ENCODE measurements at places on chromosomes 6 and 20.
A peak's percentile ranks its signal among the peaks of the same experiment; 100 is the strongest.

DNA sequence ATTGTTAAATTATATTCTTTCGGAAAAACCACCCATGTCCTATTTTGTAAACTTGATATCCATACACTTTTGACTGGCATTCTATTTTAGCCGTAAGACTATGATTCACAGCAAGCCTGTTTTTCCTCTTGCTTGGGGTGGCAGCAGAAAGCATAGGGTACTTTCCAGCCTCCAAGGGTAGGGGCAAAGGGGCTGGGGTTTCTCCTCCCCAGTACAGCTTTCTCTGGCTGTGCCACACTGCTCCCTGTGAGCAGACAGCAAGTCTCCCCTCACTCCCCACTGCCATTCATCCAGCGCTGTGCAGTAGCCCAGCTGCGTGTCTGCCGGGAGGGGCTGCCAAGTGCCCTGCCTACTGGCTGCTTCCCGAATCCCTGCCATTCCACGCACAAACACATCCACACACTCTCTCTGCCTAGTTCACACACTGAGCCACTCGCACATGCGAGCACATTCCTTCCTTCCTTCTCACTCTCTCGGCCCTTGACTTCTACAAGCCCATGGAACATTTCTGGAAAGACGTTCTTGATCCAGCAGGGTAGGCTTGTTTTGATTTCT is 2.1 kb upstream of the ESR1 start:
- no peak for DNase-seq

DNA sequence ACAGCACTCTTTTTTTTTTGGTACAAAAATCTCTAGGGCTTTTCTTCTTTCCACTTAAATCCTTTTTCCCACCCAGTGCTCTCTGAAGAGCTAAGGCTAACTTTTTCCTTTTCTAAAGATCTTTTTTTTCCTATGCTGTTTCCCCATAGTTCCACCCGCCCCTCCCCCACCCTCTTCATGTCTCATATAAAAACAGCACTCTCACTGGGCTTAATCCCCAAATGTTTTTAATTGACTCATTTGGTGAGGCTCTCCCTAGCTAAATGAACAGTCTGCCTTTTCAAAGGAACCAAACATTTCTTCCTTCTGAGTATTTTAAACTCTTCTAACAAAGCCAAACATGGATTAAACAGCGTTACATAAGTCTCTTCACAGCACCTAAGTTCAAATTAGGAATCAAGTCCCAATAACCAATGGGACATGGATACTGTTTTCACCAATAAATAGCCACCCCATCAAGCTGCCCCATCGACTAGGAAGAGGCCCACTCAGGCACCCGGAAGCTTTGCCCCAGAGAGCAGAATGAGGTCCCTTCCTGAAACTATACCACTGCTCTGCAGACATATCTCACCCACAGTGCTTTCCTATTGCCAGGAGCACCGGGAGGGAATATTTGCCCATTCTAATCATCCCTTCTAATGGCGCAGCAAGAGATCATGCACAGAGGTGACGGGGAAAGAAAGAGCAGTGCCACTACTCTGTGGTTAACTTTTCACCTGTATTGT is 63.7 kb downstream of the ATXN1 start:
- DNase-seq = no peak

GRCh38 chr6:137845460-137845859 is 21.6 kb upstream of the TNFAIP3 start:
- no peak for DNase-seq

DNA sequence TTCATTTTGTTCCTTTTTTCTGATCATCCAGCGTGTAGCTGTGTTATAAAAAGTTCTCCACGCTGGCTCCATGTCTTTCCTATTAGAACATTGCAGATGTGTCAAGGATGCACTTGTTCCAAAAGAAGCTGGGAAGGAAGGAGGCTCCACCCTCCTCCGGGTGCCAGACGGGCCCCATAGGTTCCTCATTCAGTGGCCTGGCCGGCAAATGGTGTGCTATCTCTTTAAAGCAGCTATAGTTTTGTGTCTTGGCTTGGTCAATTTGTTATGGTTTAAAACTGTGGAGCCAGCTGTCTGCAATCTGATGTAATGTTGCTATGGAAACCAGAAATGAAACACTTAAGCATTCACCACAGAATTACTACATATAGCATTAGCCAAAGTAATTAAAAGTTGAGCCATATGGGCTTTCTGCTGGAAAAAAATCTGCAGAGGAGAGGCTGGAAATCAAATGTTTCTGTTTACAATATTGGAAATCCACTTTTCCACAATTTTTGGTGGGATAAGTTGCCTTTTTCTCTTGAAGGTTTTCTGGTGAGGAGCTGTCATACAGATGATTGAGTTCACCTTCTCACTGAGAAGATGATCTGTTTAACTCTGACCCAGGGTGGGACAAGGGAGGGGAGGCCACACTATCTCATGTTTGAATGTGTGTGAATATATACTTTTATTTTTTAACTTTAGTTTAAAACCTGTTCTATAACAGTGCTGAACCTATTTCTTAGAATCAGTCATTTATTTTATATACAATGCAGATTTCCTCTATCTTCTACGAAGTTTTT is 167.4 kb downstream of the SASH1 start:
- DNase-seq = no peak

DNA sequence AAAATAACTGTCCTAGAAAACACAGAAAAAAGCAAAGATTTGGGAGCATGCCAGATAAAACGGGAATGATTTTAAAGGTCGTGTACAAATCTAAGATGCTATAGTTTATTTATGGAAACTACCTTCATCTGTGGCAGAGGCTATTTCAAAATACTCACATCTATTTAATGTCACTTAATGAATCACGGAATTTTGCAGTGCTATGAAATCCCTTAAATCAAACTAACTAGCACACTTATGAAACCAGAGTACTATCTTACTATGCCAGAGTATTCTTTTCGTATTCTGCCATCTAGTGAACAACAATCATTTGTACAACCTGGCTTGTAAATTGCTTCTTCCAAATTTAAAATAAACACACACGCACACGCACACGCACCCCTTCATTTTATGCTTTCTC is 77.9 kb upstream of the BMP5 start:
- no peak for DNase-seq

DNA sequence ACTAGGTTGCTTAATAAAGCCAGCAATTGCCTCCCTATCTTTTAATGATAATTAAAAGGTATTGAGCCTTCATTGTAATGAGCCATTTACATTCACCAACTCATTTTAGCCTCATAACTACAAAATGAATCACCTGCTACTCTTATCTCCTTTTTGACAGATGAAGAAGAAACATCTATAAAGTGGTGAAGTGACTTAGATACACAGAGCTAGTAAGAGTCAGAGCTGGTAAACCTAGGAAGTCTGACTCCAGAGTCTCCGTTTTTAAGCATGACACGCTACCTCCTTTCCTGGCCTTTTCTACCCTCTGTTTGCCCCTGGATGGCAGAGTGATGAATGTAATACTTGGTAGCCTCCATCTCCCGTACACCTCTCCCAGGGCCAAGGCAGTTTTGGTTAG is 93.5 kb downstream of the SPTLC3 start:
- no peak for DNase-seq

DNA sequence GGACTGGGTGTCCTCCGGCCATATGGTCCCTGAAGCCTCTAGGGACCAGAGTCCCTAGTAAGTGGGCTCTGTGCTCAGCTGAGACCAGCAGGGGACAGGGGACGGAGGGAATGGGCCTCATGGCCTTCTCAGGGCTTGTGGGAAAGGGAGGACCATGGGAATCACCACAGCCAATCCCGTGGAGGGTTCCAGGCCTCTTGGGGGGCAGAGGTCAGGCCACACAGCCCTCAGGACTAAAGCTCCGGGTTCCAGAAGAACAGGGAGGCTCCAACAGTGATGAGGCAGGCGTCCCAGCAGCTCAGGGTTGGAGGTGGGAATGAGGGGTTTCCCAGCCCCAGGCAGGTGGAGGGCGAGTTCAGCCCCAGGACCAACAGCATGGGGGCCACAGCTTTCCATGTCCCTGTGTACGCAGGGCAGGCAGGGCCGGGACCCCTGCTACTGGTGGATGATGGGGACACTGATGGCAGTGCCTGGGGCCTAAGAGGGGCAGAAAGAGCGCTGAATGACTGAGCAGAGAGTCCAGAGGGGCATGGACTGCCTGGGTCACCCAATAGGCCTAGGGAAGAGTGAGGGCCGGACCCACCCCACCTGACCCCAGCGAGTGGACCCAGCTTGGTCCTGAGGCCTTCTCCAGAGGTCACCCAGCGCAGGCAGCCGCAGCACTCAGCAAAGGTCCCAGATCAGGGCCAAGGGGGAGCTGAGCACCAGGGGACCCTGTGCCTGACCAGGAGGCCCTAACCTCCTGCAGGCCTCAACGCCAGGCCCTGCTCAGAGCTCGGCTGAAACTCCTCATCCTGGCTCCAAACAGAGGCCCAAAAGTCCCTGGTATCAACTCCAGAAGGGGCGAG is 8.8 kb downstream of the MYL9 start:
- DNase-seq = no peak

GRCh38 chr6:12751694-12752325 is 35.2 kb downstream of the PHACTR1 start:
- DNase-seq = peak; percentile 60
